ENCODE measurements at places on chromosomes 5 and 9. TPM values are rescaled to one million over a fixed set of nuclear protein-coding genes. Genes with fewer than 3 reads are reported as not detected.

- no peak for DNase-seq
Observed at GRCh38 chr5:127909066-127909465, 174.5 kb upstream of the SLC12A2 start.

DNA sequence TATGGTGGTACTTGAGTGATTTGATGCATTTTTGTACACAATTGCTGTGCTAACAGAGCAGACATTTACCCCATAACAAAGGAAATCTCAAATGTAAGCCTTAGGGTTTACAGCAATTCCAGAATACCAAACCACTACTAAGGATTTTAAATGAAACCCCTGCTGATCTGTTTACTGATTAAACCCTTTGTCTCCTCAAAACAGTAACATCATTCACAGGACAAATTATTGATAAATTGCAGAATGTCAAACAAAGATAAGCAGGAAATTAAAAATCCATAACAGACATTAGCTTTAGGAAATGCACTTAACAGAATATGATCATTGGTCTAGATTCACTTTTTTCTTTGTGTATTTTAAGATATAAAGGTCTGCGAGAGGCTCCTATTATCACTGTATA is 1016.4 kb upstream of the DMAC1 start:
- no peak for DNase-seq

DNA sequence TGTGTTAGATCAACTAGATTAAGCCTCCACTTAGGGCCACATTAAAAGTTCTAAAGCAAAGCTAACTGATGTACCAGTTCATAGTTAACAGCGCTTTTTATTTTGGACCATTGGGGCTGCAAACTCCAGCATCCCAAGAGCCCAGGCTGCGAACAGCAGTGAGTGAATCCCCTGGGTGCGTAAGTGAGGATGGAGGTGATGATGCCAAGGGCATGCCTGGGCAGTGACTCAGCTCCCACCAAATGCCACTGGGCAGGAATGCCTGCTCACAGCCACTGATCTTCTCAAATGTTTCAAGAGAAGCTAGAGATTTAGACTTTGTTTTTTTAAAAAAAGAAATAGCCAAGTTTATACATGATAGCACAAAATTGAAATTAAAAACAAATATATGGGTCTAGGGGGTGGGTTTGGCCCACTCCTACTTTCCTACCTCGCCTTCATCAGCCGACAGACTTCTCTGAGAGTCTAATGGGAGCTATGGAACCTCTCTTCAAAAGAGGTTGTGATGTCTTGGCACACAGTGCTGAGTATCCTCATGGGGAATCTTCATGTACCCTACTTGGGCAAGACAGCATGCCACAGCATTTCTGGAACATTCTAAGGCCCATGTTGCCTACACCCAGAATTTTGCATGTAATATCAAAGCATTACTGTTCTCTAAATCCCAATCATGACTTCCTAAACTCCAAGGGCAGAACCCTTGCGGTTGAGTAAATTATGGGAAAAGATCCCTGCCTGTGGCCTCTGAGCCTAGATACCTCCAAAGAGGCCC is 398.1 kb downstream of the EBF1 start:
- DNase-seq, result no peak

- DNase-seq, result no peak
Observed at GRCh38 chr5:181043285-181044092, 3.4 kb downstream of the BTNL9 start.

Gene ABCA1
- 6.4 TPM for polyA plus RNA-seq

Gene SLC6A7
- polyA plus RNA-seq, result 0.22 TPM
